Stimulated activated naive CD4-positive, alpha-beta T cell treated with Interleukin-2 at 50 U/mL for 16 hours (primary cell): ENCODE measurements at places on chromosomes 13 and 19.

- DNase-seq, result no peak
These were observed 6.1 kb downstream of the ZIC5 start for GRCh38 chr13:99965329-99966000.

DNA sequence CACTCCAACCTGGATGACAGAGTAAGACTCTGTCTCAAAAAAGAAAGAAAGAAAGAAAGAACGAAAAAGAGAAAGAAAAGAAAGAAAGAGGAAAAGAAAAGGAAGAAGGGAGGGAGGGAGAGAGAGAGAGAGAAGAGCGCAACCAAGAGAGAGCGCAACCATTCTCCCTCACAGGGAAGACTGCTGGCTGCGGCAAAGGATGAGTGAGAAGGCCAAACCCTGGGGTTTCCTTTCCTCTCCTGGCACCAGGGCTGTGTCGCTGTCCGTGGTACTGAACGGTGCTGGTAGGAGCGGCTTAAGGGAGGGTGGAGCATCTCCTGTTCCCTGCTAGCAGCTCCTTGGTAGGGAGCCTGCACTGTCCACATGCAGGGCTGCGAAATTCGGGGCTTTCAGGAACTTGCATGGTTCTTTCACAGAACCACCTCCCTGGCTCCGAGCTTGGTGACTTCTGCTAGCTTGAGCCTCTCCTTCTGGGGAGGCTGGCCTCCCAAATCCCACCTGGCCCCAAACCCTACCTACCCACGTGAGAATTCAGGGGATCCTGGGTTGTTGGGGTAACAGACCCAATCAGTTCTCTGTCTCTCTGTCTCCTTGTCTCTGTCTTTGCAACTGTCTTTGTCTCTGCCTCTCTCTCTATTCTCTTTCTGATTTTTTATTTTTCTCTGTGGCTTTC, 51.1 kb upstream of the ZNRF4 start:
- DNase-seq, result peak; percentile 30

- no peak for DNase-seq
These were observed 102.0 kb downstream of the DCLK1 start for GRCh38 chr13:36029166-36029565.

- no peak for DNase-seq
These were observed 61.2 kb upstream of the EDNRB start for GRCh38 chr13:77979721-77980385.

DNA sequence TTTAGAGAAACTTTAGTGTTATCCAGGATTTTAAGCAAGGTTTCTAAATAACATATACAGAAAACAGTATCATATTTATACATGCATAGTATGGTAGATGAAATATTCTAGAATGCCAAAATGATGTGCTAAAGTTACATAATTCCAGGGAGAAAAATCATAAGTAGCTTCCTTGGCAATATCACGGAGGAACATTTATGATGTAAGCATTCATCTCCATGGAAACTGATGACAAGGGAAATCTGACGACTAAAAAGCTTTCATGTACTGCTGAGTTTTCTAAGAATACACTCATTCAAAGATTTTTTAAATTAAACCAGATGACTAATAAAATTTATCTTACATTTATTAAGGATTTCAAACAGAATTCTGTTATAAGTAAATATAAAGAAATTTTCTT, 4.7 kb downstream of the TEX30 start:
- DNase-seq, result no peak

GRCh38 chr13:27969082-27969865, at the start of gene CDX2:
TSS of gene CDX2 (minus strand) at chr13:27969315. CDS start at chr13:27969006, 309 bp downstream.
- DNase-seq, result no peak

DNA sequence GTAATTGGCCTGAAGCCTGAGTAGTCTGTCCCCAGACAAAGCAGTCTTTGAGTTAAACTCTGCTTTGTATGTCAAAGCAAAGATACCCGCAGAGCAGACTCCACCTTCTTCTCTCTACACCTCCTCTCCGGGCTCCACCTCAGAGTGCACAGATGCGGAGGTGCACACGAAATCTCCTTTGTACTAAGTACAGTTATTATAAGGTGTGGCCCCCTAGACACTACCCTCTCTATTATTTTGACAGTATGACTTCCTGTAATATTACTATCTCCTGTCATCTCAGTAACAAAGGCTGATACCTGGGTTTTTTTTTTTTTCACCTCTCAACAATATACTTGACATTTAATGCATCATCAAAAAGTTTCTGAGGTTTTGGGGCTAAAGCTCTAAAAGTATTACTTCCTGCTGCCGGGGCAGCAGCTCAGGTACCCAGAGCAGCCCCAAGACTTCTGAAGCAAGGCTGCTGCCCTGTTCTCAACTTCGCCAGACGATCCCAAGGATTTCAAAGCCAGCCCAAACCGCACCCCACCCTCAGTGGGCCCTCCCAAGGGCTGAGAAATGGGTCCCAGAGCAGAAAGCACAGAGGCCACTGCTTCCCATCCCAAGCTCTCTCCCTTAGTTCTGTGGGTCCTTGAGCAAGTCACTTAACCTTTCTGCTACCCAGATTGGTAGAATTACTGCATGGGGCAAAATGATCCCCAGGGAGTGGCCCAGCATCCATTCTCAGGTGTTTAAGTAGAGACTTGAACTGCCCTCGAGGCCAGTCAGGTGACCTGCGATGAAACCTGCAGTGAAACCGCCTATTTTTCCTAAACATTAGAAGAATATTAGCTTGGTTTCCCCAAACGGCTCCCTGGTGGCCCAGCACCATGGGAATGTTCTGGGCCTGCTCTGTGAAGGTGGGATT, 180.6 kb downstream of the FOXO1 start:
- DNase-seq, result peak; percentile 72

- no peak for DNase-seq
These were observed 662.4 kb downstream of the TBC1D4 start for GRCh38 chr13:74819549-74819948.

DNA sequence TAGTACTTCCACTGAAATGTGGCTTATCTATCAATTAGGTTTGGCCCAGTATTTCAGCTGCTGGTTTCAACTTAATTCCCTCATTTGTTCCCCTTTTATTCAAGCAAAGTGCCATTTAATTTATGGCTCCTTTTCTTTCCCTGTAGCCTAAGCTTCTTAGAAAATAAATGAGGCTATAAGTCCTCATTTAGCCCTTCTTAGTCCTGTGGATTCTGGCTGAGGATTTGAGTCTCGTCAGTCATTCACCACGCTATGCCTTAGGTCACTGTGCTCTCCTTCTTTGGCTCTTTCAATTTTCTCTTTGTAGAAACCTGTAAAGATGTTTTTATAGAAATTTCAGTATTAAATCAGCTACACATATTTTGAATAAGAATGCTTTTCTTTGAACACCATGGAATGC, 579.1 kb downstream of the GPC6 start:
- DNase-seq, result no peak

DNA sequence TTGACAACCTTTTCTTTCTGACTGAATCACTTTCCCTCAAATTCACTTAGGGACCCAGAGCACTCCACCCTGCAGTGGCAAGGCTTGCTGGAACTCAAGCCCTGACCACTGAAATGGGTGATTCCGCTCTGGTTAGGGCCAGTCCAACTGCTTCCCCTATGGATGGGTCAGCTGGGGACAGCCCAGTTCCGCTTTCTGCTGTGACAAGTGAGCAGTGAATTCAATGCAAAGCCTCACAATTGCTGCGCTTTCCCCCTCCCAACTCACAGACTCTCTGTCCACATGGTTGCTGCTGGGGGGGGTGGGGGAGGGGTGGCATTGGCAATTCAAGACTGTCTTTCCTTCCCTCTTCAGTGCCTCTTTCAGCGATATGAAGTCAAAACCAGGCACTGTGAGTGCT, 18.7 kb downstream of the CD70 start:
- no peak for DNase-seq

DNA sequence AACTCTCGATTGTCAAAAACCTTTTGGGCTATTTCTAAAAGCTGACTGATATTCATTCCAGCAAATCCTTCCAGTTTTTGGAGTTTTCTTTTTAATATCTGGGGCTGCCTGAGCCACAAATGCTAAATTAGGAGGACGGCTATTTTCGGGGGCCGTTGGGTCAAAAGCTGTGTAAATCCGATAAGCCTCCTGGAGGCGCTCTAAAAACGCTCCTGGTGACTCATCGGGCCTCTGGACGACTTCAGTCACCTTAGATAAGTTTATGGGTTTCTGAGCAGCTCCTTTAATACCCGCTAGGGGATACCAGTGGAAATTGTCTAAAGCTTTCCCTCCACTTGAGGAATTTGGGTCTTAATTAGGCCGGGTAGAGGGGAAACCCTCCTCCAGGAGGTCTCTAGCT, 66.4 kb downstream of the ZNF730 start:
- no peak for DNase-seq

- no peak for DNase-seq
These were observed 29.2 kb downstream of the XPO4 start for GRCh38 chr13:20873348-20873747.

- no peak for DNase-seq
These were observed 4.0 kb downstream of the RAD23A start for GRCh38 chr19:12949363-12950283.

DNA sequence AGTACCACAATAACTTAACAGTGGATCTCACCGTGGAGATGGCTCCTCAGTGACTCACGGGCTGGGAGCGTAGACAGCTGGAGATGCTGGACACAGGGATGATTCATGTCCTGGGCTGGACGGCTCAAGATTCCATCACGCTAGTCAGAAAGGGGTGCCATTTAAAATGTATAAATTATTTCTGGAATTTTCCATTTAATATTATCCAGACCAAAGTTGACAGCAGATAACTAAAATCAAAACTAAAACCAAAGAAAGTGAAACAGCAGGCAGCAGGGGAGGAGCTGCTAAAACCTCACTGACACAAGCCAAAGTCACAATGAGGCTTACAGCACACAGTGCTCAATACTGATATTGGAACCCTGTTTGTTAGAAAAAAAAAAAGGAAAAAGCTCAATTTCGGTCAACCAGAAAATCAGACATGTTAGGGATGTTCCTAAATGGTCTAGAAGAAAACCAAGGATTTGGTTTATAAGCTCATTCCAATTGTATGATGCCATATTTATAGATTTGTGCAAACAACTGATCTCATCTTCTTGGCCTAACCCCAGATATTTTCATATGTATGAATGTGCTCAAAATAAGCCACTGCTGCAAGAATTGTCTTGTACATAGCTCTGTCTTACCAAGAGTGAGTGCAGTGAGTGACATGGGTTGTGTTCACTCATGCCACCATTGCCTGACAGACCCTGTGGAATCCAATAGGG, 111.8 kb downstream of the SACS start:
- no peak for DNase-seq

DNA sequence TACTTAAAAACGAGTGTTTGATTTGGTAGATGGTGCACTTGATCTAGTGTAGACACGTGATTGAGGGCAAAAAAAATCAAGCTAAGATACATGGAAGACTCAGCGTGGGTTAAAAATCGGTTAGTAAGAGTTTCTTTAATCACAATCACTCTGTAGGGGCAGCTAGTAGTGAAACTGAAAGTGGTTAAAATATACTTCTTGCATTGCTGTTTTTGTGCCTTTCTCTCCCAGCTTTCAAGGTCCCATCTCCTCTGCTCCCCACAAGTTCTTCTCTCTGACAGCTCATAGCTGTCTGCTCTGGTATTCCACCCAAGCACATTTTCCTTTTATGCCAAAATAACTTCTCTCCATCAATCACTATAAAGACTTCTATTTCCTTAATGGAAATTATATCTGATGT, 1089.7 kb downstream of the EFNB2 start:
- no peak for DNase-seq

DNA sequence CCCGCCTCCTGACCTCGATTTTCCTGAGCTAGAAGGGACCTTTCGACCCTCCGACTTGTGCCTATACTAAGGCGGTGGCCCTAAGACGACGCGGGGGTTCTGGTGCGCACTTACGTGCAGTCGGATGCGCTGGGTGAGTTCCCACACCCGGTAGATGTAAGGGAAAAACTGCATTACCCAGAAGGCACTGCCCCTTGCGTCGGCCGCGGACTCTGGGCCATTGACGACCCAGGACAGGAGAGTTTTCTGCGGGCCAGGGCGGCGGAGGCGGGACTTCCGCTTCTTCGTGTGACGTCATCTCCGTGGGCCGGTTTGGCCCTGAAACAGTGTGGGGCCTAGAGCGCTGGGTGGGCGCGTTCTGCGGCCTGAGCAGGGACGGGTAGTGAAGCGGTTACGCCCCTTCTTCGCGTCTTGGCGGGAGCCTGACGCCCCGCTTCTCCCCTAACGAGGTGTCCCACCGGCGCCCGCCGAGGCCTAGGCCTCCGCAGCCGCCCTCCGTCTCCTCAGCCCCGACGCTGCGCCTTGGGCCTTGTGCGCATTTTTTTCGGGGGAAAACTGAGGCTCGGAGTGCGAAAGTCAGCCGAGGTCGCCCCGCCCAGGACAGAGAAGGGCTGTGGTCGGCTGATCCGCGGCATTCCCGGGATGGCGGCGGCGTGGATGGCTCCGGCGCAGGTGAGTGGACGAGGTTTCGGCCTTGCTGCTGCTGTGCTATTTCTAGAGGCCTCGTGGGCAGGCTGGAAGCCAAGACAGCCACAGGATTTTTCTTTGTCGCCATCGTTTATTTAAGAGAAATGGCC, at the start of gene ZNF460:
TSS of gene ZNF460 (plus strand) at position 321 of the 797 bp plus-strand sequence. CDS start at position 643, 322 bp downstream.
- peak; percentile 96 for DNase-seq

DNA sequence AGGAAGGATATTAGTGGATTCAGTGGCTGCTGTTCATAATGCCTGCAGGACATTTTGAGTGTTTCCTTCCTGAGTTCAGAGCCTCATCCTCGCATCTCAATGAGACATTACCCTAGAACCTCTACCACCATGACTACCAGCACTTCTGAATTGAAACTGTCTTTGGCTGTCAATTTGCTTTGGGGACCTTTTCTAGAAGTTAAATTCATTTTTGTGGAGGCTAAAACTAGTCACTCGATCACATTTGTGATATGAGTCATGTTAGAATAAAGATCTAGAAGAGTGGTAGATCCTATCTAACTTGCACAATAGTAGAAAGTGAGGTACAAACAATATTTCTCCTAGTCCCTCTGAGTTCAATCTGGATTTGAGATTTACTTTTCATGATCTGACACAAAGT, 124.9 kb downstream of the KCNRG start:
- no peak for DNase-seq

- DNase-seq, result peak; percentile 97
These were observed 3.7 kb upstream of the ZNF665 start for GRCh38 chr19:53196777-53197396.

- DNase-seq, result no peak
These were observed 105.9 kb downstream of the AKAP11 start for GRCh38 chr13:42377640-42378382.

- DNase-seq, result no peak
These were observed 807.6 kb downstream of the UQCRFS1 start for GRCh38 chr19:28405346-28405742.

DNA sequence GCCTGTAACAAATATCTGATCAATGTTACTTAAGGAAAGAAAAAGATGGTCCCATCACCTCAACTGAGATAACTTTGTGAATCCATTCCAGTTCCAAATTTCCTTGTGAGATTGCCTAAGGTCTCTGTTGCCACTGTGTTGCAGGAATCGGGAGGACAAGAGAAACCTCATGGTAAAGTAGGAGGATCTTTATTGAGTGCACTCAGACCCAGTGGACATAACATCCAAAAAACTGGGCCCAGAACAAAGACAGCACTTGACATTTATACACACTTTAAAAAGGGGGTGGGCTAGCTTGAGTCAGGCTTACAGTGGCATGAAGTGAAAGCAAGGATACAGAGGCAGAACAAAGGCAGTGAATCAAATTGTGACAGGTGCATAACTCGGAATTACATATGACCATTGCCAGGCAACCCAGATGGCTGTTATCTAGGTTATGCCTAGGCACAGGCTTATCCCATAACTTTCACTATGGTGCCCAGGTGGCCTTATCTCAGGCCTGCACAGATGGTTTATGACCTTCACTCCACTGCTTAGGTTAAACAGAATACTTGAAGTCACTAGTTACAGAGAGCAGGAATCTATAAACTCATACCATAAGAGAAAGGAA, 459.4 kb upstream of the PCDH20 start:
- no peak for DNase-seq

- DNase-seq, result peak; percentile 92
These were observed 13.1 kb downstream of the TJP3 start for GRCh38 chr19:3721131-3721886.
